ENCODE measurements at places on chromosomes 5 and 9.
A peak's percentile ranks its signal among the peaks of the same experiment; 100 is the strongest.

- DNase-seq: no peak
Measured at GRCh38 chr9:127862075-127863011, 7.9 kb upstream of the ENG start.

DNA sequence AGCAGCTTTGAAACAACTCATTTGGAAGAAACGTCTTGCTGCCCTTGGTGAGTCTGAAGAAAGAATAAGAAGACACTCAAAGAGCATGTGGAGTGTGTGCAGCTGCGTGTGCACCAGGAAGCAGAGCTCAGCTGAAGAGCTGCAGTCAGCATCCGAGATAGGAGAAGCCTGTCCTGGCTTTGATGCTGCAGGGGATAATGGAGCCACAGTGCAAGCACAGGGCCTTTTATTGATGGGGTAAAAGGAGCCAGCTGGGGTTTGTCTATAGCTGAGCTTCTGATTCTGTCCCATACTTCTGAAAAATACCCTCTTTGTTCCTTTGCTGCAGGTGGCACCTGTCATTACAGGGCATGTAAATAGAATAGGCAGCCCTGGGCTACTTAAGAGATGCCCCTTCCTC, 375.7 kb upstream of the ZNF462 start:
- no peak for DNase-seq

DNA sequence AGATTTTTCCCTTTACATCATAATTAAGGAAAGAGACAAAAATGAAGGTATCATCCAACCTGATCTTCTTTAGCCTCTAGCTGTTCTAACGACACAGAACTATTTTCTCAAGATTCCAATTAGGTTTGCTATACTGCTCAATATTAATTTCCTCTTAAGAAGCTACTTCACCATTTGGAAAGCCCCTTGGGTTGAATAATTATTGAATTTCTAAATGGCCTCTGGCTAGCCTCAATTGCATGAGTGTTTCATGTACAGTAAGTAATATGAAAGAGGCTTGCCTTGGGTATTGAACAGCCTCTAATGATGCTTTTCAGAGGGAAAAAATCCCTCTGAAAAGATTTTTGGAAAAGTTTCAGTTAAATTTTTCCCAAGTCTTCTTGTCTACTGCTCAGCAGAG, 3.7 kb upstream of the MOB3B start:
- DNase-seq: no peak

- DNase-seq: peak; percentile 81
Measured at GRCh38 chr5:132064738-132065331, 4.4 kb downstream of the IL3 start.

GRCh38 chr5:10279328-10279727, 28.4 kb downstream of the CMBL start:
- no peak for DNase-seq

DNA sequence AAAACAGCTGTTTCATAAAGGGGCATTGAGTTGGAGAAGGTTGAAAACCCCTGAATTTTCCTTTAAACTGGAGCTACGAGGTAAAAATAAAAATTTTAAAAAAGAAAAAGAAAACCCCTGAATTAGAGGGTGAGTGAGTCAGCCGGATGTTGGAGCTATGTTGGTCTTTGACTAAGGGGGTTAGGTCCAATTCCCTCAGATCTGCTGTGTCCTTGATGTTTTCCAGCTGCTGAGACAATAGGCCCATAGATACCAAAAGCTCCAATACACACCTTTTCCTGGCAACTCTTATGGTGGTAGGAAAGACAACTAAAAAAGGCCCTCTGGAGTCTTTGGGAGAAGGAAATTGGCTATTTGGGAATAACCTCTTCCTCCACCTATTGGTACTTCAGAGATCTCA, 79.4 kb upstream of the SAP30L start:
- DNase-seq: no peak

- no peak for DNase-seq
Measured at GRCh38 chr9:29044959-29045358, 1471.7 kb upstream of the C9orf72 start.

- no peak for DNase-seq
Measured at GRCh38 chr5:53194086-53194485, 84.5 kb upstream of the MOCS2 start.

DNA sequence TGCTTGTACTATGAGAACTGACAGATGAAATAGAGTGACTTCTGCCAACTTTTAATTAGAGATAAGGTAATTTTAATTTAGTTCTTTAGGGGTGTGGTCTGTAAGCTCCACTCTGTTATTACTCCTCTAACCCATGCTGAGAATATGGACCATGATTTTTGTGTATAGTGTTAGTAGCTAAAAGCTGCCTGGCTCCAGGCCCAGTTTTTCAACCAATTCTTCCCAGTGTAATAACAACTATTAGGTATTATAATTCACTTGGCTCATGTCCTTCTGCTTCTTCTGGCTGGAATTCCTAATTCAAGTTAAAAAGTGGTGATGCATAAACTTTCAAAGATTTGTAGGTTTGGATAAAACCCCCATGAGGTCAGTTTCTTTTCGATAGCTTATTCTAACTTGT, 216.3 kb downstream of the ISL1 start:
- no peak for DNase-seq

DNA sequence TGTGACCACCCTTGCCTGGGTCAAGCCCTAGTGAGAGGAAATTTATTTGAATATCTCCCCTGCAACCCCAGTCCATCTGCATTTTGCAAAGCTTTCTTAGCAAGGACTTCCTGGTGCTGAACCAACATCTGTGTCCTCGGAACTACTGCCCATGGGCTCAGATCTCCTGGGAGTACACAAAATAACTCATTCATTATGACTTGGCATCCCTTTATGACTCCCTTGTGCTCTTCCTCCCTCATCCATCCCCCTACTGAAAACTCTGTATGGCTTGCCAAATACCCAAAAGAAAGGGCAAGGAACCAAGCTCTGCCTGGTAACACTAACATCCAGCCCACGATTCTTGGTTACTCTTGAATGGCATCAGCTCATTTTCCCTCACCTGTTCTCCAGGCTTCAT, 368.5 kb downstream of the NTRK2 start:
- no peak for DNase-seq

DNA sequence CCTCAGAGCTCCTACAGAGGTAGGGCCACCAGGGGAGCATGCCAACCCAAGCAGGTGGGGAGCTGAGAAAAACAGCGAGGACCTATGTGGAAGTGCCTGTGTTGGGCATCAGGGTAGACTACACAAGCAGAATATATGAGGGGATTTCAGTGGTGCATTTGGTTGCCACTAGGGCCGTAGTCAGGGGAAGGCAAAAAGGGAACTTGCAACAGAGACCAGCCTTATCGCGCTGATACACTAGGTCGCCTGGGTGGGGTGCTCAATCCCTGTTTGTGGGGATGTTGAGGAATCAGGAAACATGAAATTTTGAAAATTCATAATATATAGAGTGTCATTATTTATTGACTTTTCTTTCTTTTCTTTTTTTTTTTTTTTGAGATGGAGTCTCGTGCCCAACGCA, 370.9 kb upstream of the PRR16 start:
- DNase-seq: no peak

GRCh38 chr9:110124439-110124838, 83.5 kb downstream of the C9orf152 start:
- no peak for DNase-seq

DNA sequence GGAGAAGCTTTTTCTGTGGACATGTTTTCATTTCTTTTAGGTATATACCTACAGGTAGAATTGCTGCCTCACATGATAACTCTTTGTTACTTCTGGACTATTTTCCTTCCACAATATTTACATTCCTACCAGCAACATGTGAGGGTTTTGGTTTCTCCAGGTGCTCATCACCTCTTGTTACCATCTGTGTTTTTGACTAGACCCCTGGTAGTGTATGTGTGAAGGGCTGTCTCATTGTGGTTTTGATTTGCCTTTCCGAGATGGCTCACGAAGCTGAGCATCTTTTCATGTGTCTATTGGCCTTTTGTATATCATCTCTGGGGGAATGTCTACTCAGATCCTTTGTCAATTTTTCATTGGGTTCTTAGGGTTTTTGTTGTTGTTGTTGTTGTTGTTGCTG, 17.2 kb upstream of the RANBP17 start:
- DNase-seq: no peak

GRCh38 chr5:96384353-96384752, 48.7 kb downstream of the PCSK1 start:
- DNase-seq: no peak

- DNase-seq: no peak
Measured at GRCh38 chr5:151221574-151221973, 2.3 kb downstream of the CCDC69 start.

- no peak for DNase-seq
Measured at GRCh38 chr9:132056717-132057560, 22.7 kb downstream of the MED27 start.

DNA sequence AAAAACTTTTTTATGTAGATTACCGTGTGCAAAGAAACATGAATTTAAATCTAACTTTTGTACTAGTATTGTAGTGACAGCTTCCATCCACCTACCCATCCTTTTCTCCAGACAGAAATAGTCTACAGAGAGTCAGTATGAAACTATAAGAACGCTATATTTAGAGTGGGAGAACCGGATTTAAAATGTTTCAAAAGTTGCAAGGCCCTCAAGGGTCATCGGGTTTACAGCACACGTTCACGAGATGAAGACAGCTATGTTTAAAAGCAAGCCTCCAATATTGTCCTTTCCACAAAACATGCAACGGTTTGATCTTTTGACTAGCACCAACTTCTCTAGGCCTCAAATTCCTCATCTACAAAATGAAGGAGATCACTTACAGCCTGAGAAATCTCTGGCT, 139.9 kb downstream of the LPAR1 start:
- no peak for DNase-seq

- no peak for DNase-seq
Measured at GRCh38 chr9:11149065-11149464, 536.3 kb upstream of the PTPRD start.

DNA sequence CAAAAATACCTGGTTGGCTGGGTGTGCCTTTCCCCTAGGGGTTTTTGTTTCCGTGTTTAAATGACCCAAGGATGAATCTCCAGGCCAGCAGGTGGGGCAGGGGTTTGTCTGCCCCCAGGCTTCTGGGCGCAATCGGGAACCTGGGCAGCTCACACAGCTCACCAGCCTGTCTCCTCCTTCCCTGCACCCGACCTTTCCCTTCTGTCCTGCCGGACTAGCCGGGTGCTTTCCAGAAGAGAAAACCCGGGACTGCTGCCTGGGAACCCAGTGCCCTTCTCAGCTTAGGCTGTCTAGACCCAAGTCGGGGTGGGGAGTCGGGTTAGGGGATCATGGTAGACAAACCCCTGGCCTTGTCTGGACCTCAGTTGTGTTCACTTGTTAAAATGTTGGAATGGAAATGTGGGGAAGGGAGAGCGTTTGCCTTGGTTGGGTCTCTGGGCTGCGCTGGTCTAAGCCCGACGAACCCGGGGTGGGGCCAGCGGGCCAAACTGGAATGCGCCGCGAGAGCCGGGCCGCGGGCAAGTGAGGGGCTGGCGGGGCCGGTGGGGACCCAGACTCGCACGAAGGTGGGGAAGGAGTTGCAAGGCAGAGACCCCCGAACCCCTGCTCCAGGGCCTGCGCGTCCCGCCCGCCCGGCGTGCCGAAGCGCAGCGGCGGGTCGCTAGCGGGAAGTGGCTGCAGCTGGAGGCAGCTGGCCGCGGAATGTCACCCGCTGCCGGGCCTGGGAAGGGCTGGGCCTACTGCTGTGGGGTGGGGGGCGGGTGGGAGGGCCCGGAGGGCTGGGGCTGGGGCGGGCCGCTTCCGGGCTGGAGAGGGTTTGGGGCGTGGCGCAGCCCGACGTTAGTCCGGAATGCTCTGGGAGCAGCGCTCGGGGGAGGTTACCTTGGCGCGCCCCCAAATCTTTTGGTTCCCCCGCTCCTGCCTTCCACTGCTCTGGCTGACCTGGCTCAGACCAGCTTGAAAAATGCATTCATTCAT, 84.6 kb downstream of the DAB2IP start:
- no peak for DNase-seq

- no peak for DNase-seq
Measured at GRCh38 chr5:33854733-33855151, 37.0 kb downstream of the ADAMTS12 start.

DNA sequence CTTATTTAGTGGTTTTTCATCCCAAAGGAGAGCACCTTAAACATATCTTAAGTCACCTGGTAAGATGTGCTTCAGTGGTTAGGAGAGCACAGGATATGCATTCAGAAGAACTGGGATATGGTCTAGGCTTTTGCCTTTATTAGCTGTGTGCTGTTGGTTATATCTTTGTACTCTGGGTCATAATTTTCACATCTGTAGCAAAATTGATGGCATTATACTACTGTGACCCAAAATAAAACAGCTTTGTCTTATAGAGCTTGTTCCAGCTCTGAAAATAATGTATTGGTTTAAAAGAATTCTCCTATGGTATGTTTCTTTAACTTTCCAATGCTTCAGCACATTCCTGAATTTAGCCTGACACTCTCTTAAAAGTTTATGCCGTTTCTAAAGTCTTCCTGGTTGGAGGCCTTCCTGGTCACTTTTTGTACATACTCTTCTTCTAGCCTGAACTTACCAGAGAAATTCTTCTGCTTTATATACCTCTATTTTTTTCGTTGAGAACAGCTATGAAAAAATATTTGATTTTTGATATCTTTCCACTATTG, 337.1 kb upstream of the MPDZ start:
- DNase-seq: no peak

DNA sequence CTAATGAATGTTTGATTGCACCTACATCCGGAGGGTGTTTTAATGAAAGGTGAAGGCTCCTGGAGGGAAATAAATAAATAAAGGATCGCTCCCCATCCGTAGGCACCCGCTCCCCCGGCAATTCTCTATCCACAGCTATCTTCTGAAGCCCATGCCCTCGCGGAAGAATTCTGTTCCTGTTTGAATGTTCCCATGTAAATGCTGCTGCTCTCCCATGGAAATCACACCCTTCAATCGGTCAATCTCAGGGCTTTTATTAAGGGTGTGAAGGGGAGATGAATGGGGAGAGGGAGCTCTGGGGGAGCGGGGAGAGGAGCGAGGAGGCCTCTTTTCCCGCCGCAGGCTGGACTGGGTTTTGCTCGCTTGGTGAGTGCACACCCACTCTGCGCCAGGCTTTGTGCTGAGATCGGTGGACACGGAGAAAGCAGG, 21.1 kb upstream of the ARAP3 start:
- no peak for DNase-seq

- no peak for DNase-seq
Measured at GRCh38 chr9:134438195-134438788, 112.0 kb downstream of the RXRA start.

DNA sequence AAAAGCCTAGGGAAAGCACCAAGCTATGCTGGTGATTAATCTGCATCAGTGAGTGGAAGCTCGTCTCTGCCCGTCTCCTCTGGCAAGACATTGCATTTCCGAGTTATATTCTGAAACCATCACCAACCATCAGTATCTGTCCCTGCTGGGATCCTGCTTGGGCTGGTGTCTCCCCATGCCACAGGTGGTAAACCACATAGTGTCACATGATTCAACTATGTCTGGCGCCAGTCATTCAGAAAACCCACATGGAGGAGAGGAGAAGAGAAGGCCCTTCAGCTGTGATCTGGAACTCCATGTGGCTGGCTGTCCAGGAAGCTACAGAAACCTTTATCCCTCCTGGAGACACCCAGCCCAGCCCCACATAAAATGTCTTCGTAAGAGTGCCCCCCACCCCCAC, 4.8 kb downstream of the IL9 start:
- DNase-seq: no peak

DNA sequence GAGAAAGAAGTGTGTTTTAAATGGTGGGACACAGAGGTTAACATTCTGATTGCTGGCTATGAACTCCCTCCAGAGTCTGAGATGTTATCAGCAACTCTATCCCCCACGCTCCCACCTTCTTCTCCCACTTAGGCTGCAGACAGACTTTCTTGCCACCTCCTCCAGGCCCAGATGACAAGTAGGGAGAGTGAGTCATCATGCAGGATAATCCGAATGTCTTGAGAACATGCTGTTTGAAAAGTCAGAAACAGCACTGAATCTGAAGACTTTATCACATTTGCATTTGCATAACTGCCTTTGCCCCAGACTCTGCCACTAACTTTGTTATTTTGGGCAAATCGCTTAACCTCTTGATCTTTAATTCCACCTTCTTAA, 139.8 kb downstream of the ESM1 start:
- DNase-seq: no peak

All from 8988T (cell line).